Trophoblast cell (in vitro differentiated cells and primary cell): ENCODE measurements at places on chromosomes 7 and 10.

GRCh38 chr10:35417795-35418194, 81.5 kb downstream of the CCNY start:
- DNase-seq = no peak

DNA sequence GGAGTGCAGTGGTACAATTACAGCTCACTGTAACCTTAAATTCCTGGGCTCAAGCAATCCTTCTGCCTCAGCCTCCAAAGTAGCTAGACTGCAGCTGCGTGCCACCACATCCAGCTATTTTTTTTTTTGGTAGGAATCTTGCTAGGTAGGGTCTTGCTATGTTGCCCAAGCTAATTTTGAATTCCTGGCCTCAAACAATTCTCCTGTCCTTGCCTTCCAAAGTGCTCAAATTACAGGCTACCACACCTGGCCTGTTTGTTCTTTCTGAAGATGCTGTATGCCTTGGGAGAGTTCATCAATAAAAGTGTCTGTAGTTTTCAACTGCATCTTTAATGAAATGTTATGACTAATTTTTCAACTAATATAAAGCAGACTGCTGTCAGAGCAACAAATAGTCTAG, 452 bp downstream of the SAMD9 start:
- DNase-seq = peak; percentile 25

GRCh38 chr10:1056326-1057105, at the start of gene WDR37:
Gene WDR37 (plus strand): TSS chr10:1056385. CDS start chr10:1072156, 15,771 bp downstream.
- peak; percentile 86 for DNase-seq

DNA sequence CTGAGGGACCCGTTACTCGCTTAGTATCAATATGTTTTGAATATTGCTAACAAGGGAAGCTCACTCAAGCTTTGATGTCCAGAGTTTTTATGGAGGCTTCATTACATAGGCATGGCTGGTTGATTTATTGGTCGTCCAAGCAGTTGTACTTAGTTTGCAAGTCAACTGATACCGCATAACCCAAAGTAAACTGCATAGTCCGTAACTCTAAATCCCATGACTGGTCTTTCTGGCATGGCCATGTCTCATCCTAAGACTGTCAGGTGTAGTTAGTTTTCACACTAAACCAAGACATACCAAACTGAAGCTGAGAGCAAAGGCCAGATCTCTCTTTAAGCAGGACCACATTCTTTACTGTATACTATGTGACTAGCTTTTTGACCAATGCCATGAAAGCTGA, 397.9 kb downstream of the TFEC start:
- no peak for DNase-seq

- no peak for DNase-seq
Observed at GRCh38 chr7:1087952-1088920, at the start of gene GPER1. Gene GPER1 (plus strand): TSS chr7:1088113. CDS start chr7:1091729, 3,616 bp downstream.

- no peak for DNase-seq
Observed at GRCh38 chr10:108775911-108776475, 1147.3 kb downstream of the XPNPEP1 start.

- no peak for DNase-seq
Observed at GRCh38 chr10:108490944-108491343, 1326.4 kb upstream of the SORCS1 start.
